GM10248 (cell line): ENCODE measurements at places on chromosomes 2 and 18.

DNA sequence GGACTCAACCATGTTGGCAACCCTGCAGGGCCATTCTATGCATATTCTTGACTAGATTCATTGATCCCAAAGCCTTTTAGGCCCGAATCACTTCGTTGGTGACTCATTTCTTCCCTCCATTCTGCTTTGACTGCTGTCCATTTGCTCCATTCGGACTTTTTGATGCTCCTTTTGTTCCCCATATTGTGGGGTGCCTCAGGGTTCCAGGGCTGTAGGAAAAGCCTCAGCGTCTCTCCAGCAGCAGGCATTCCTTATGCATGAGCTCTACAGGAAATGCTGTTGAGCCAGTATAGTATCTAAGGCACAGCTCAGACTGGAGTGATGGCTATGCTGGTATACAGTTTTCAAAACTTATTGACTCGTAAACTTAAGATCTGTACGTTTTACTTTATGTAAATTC is 292.6 kb downstream of the PRKCE start:
- DNase-seq: no peak

DNA sequence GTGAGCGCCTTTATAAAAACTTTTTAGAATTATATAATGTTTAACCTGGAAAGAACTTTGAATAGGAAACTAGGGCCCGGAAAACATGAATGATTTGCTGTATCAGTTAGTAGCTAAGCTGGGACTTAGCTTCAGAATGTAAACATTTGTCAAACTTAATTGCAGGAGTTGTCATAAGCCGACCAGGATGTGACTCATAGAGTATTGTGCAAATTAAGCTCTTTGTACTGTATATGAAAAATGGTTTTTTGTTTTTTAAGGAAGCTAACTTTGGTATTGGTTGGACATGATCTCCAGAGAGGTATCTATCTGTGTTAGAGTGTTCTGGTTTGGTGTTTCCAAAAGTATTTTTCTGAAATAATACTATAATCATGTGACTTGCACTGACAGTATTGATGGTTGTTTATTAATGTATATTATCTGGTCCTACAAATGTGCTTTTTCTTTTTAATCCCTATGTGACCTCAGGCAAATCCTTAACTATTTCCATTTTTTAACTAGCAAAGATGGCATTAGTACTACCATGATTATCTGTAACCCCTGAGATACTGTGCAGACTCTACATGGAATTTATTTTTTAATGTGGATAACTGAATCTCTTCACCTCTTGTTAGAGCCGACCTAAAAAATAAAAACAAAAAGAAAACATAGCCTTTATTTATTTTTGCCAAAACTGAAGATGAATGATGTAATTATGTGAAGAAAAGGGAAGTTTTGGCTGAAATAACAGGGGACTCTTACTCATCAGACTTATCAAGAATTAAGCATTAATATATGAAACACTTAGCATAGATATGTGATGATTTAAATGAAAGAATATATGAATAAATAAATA is 11.7 kb downstream of the YIPF4 start:
- no peak for DNase-seq

- DNase-seq: no peak
These were observed 2.7 kb upstream of the DCC start for GRCh38 chr18:52337276-52337675.

GRCh38 chr2:212173756-212174510 is 364.7 kb downstream of the ERBB4 start:
- DNase-seq: no peak

DNA sequence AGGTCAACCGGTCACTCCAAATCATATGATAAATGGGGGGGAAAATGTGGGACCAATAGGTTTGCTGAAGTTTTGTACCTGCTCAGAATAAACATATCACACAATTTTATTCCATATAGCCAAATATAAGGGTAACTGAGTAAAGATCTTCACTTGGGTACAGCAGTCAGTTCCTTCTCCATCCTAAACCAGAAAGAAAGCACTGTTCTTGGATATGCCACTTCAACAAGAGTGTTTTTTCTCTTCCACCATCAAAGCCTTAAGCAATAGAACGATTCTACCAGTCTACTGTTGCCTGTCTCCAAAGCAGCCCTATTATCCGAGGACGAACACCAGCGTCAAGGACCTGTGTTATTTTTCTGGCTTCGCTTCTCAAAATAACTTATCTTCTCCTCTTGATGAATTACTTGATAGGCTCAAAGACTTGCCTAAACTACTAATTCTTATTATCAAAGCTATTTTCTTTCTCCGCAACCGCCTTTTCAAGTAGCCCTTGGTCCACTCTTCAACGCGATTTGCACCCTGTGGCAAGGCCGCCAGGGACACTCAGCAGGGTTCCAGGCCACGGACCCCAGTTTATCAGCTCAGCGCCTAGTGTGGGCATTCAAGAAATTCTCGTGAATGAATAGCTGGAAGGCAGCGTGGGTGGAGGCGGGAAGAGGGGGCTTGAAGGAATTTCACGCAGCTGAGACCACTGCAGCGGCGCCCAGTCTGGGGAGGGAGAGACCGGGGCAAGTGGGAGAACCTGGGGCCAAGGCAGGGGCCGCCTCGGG is 646 bp downstream of the ALS2 start:
- DNase-seq: peak; percentile 12

- DNase-seq: no peak
These were observed 871.8 kb downstream of the SUCLG1 start for GRCh38 chr2:83587309-83587708.

GRCh38 chr2:152505495-152505906 is 170.5 kb downstream of the FMNL2 start:
- DNase-seq: peak; percentile 13

GRCh38 chr2:200428961-200429665 is 80.8 kb downstream of the KCTD18 start:
- DNase-seq: peak; percentile 36

- no peak for DNase-seq
These were observed 164.9 kb downstream of the L3MBTL4 start for GRCh38 chr18:6249788-6250187.

DNA sequence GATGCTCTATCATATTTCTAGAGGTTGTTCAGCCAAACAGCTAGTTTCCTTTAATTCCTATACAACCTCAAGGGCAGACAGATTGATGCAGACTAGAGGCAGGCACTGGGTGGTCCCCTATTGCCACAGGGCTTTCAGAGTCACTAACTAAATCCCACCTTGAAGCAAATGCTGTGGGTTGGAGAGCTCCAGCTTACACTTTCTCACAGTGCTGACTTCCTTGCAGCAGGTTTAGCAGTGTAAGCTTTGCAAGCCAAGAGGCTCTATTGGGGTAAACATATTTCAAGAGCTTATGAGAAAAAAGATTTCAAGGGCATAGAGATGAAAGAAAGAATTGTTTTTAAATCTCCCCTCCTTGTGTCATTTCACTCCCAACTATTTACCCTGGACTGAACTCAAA is 366.5 kb upstream of the CRIM1 start:
- DNase-seq: no peak

GRCh38 chr2:62826141-62826540 is 120.6 kb downstream of the EHBP1 start:
- no peak for DNase-seq

DNA sequence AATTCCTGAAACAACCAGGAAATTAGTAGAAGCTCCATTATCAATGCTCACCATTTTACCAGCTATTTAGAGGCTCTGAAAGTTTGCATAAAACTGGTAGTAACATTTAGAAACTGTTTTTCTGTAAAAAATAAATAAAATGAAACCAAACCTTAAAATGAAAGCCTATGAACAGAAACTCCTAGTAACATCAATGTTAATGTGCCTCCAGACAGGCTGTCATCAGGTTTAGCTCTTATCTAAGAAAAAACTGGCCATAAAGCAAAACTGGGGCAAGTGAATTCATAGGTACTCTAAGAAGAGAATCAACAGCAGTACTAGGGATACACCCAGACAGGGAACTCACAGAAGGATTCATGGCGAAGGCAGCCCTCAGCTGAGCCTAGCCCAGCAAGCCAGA is 8.0 kb downstream of the E2F6 start:
- no peak for DNase-seq

DNA sequence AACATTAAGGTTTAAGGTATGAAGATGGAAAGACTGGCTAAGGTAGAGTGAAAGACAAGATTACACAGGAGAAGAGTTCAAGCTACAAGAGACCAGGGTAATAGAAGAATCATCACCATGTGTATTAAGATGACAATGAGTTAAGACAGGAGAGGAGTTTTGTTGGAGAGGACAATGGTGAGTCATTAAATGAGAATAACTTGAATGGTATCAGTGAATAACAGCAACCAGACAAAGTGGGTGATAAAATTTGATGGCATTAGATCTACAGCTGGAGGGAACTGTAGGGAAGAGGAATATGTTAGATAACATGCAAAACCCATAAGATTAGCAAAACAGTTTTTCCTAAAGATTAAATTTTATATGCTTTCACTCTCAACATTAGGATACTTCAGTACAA is 18.8 kb upstream of the ENOSF1 start:
- DNase-seq: no peak

DNA sequence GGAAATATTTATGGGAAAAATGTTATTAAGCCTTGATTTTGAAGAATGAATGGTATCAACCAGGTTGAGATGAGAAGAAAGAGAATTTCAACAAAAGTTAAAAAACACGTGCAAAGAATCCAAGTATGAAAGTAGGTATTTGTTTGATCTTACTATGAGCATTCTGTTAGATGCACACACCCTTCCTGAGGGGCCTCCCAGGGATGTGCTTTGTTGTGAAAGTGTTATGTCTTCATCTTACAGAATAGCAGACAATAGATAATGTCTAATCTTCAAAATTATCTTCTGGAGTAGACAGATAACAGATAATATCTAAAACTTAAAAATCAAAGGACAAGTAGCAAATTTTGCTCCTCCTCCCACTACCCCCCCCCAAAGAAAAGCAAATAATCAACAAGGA is 155.2 kb upstream of the COL3A1 start:
- no peak for DNase-seq

DNA sequence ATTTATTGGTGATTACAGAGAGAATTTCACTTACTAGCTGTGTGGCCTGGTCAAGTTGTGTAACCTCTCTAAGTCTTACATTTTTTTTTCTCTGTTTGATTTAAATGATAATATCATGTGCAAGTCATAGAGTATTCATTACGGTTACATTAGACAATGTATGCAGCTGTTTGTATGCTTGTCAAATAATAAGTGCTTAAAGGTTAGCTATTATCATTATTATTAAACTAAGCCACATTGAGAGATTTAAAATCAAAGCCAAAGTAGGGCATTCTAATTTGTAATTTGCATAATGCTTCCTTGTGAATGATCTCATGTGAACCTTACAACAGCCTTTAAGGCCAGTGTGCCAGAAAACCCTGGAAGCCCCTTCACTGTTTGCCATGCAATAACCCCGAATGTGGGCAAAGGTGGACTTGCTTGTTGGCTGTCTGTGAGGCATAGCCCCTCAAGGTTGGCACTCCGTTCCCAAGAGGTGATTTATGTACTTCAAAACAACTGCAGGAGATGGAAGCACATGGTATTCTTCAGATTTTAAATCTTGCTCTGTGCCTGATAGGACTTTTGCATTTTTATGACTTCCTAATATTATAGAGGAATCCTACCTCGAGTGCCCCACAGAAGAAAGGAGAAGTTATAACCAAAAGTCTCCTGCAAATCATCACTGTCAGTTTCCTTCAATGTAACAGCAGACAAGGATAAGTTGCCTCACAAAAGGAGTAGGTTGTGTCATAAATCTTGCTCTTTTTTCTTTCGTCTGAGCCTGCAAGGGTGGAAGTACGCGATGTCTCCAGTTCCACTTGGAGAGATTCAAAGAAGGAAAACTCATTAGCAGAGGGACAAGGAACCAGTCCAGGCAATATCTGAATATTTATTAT is 272.0 kb downstream of the TGIF1 start:
- no peak for DNase-seq

- no peak for DNase-seq
These were observed 556.7 kb downstream of the CMPK2 start for GRCh38 chr2:6308986-6309385.

- DNase-seq: no peak
These were observed 250.9 kb upstream of the FBXO11 start for GRCh38 chr2:48157150-48157549.

GRCh38 chr2:104025295-104025694 is 828.6 kb upstream of the POU3F3 start:
- DNase-seq: no peak

GRCh38 chr18:53677480-53677879 is 547.0 kb downstream of the MBD2 start:
- no peak for DNase-seq

DNA sequence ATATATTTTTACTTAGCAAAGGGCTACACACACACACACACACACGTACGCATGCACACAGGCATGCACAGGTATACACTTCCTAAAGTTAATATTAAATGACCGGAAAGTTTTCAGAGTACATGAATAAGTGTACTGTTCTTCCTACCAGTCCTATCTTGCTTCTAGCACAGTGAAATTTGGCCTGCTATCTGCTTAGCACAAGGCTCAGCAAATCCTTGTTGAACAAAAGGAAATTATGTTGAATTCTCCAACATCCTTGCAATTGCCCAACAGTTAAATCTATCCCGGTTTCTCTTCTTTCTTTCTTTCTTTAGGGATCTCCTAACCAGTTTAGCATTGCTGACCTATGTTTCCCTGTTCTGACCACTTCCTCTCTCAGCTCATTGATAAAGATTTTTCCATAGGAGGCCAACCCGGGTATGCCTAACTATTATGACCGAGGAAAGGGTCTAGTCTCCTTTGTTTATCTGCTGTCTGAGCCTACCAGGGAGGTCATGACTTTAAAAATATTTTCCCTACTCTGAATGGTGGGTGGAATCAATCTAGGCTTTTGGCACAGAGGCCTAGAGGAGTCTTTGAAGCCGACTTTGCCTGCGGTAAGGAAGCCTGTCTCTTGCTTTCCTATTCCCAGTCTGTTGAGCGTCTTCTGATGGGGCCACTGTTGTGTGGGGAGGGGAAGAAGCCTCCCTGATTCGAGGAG is 400.7 kb downstream of the HRH4 start:
- no peak for DNase-seq

- no peak for DNase-seq
These were observed 62.1 kb upstream of the REL start for GRCh38 chr2:60819155-60819862.

GRCh38 chr2:133884739-133885381 is 316.6 kb upstream of the NCKAP5 start:
- DNase-seq: peak; percentile 31

- no peak for DNase-seq
These were observed 151.5 kb upstream of the CELF4 start for GRCh38 chr18:37717098-37717497.

- DNase-seq: no peak
These were observed 41.6 kb downstream of the GCA start for GRCh38 chr2:162385536-162385935.

DNA sequence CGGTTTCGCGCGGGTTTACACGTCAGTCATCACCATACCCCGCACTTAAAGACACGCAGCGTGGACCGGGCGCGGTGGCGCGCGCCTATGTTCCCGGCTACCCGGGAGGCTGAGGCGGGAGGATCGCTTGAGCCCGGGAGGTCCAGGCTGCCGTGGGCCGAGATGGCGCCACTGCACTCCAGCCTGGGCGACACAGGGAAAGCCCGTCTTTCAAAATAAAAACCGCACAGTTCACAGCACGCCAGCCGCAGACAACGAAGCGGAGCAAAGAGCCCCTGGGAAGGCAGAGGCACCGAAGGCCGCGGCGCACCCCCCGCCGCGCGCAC is 328 bp downstream of the DTYMK start:
- DNase-seq: no peak

GRCh38 chr2:195407783-195408182 is 249.2 kb upstream of the SLC39A10 start:
- DNase-seq: no peak
